ENCODE measurements at places on chromosomes 5 and 9. TPM values are rescaled to one million over a fixed set of nuclear protein-coding genes. Genes with fewer than 3 reads are reported as not detected.

The GGTA1 gene
- total RNA-seq: 0.50 TPM

The ANKRD18B gene
- 1.5 TPM for total RNA-seq

The CER1 gene
- total RNA-seq: not detected

The CDO1 gene
- total RNA-seq: not detected

The SMIM33 gene
- 0.32 TPM for total RNA-seq

The LECT2 gene
- total RNA-seq: not detected

The RASGRF2 gene
- total RNA-seq: 32.3 TPM

The SELENOP gene
- 0.70 TPM for total RNA-seq

The S100Z gene
- 1.5 TPM for total RNA-seq

The RANBP17 gene
- total RNA-seq: not detected

The TRIM36 gene
- 0.40 TPM for total RNA-seq

The HACD4 gene
- 8.7 TPM for total RNA-seq

The TAL2 gene
- total RNA-seq: not detected

The ENTPD8 gene
- total RNA-seq: not detected

The NIPBL gene
- total RNA-seq: 118 TPM

The IGFBPL1 gene
- not detected for total RNA-seq
